ENCODE measurements at places on chromosomes 5 and 9.

DNA sequence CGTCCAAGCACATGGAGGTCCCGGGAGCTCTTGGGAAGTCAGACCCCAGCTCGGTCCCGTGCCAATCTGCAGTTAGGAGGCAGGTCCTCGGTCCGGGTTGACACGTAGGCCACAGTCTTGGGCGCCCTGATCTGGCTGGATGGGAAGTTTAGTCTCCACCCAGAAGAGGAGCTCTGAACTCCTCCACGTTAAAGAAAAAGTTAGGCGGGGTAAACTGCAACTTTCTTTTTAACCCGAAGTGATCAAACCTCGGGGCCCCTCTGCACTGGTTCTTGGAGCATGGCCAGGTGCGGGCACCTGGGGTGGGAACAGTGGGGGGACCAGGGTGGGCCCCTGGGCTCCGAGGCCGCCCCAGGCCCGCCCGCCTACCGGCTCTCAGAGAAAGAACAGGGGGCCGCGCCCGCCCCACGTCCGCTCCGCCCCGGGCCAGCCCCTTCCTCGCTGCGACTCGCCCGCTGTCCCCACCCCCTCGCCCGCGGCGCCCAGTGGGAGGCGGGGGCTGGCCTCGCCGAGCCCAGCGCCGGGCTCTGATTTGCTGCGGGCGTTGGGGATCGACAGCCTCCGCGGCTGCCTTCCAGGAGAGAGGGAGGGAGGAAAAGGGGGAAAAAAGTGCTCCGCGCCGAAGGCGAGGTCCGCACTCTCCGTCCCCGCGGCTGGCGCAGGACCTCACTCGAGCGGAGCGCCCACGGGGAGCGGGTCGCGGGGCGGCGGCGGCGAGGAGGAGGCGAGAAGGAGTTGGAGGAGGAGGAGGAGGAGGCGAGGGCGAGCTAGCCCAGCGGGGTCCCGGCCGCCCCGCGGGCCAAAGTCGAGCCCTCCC is at the start of gene COL5A1:
Gene COL5A1, plus strand, starts transcription at position 631 of the 817 bp plus-strand sequence. CDS start 385 bp downstream, outside the sequence.
- H3K36me3 ChIP-seq: no peaks in the 10 kb centered on the region
- H3K4me3 ChIP-seq: peak within 1 kb of the TSS; percentile 66
- no peaks in the 10 kb centered on the region for H3K27me3 ChIP-seq
- H3K4me1 ChIP-seq: peaks cover 23% of the 10 kb centered on the region
- H3K27ac ChIP-seq: peak within 1 kb of the TSS; percentile 90

GRCh38 chr9:93131599-93132286 is 2.3 kb downstream of the NINJ1 start:
- H3K36me3 ChIP-seq: no peaks in the 10 kb centered on the region
- H3K27ac ChIP-seq: peak overlapping the region; percentile 99
- no peak for DNase-seq
- H3K27me3 ChIP-seq: no peaks in the 10 kb centered on the region

DNA sequence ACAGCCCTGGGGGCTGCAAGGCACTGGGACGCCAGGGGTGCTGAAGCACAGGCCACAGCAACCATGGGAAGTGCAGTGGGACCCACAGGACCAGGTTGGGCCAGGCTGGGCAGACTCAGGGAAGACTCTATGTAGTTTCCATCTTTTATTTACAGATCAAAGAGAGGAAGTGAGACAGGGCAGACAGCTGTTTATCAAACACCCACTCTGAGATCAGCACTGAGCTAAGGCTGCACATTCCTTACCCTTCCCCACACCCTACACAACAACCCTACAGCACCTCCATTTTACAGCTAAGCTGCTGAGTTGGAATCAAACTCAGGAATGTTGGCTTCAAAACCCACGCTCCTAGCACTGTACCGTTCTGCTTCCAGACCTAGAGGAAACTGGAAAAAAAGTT is 19.8 kb downstream of the BARHL1 start:
- H3K4me1 ChIP-seq: no peaks in the 10 kb centered on the region
- DNase-seq: no peak
- no peak overlapping the region for H3K27ac ChIP-seq
- no peaks in the 10 kb centered on the region for H3K36me3 ChIP-seq
- H3K27me3 ChIP-seq: no peaks in the 10 kb centered on the region

- H3K27me3 ChIP-seq: no peaks in the 10 kb centered on the region
- H3K36me3 ChIP-seq: no peaks in the 10 kb centered on the region
- H3K4me3 ChIP-seq: no peak overlapping the region
- H3K27ac ChIP-seq: no peak overlapping the region
- no peak for DNase-seq
Observed at GRCh38 chr9:106467113-106467864, 395.7 kb upstream of the ZNF462 start.

DNA sequence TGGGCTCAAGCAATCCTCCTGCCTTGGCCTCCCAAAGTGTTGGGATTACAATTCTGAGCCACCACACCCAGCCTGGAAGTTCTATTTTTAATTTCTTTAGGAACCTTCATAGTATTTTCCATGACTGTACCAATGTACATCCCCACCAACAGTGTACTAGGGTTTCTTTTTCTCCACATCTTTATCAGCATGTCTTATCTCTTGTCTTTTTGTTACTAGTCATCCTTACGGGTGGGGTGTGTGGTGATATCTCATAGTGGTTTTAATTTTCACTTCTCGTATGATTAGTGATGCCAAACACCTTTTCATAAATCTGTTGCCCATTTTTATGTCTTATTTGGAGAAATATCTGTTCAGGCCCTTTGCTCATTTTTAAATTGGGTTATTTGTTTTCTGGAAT is 123.0 kb upstream of the MEF2C start:
- no peaks in the 10 kb centered on the region for H3K36me3 ChIP-seq
- no peak for DNase-seq
- no peaks in the 10 kb centered on the region for H3K27me3 ChIP-seq
- no peak overlapping the region for H3K27ac ChIP-seq

DNA sequence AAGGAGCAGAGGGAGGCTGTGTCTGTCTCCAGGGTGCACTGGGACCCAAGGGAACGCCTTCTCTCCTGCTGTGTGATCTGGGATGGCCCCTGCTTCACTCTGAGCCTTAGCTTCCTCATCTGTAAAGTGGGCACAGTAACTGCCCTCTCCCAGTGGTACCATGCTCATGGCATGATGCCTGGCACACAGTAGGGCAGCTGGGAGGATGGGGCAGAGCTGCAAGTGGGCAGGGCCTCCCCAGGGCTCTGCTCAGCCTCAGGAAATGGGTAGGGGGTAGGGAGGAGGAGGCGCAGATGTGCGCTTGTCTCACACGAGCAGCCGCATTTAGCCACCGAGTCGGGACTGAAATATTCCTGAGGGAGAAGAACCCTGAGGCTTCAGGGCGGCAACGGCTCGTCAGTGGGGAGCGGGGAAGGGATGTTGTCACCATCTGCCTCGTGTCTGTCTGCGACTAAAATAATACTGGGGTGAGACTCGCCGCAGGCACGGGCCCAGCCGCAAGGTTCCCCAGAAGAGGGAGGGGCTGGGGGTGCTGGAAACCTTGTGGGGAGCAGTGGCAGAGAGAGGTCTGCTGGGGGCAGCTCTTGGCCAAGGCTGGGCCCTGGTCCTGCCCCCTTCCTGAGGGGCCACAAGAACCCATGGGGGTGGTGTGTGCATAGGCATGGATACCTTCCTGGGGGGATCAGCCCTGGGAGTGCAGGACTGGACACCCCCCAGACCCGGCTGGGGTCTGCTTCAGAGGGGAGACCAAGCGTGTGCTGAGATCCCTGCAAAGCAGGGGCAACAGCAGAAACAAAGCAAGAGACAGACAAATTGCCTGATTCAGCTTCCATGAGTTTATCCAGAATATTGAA is 55.2 kb upstream of the PSD2 start:
- peaks cover 15% of the 10 kb centered on the region for H3K4me1 ChIP-seq
- no peak for DNase-seq
- no peak overlapping the region for H3K27ac ChIP-seq
- H3K4me3 ChIP-seq: no peak overlapping the region
- no peaks in the 10 kb centered on the region for H3K36me3 ChIP-seq
- no peaks in the 10 kb centered on the region for H3K27me3 ChIP-seq

DNA sequence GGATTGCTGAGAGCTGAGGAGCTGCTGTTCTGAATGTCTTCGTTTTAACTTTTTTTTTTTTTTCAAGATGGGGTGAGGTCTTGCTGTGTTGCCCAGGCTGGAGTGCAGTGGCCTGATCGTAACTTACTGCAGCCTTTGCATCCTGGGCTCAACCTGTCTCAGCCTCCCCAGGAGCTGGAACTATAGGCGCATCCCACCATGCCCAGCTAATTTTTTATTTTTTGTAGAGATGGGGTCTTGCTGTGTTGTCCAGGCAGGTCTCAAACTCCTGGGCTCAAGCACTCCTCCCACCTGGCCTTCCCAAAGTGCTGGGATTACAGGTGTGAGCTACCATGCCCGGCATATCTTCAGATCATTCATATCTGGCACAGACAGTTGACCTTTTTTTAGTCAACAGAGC is 46.5 kb downstream of the TRIO start:
- H3K4me3 ChIP-seq: no peak overlapping the region
- no peak for DNase-seq
- H3K27ac ChIP-seq: peak overlapping the region; percentile 45

- no peak for DNase-seq
- no peak overlapping the region for H3K27ac ChIP-seq
- H3K4me3 ChIP-seq: no peak overlapping the region
- no peaks in the 10 kb centered on the region for H3K27me3 ChIP-seq
- H3K4me1 ChIP-seq: no peaks in the 10 kb centered on the region
Observed at GRCh38 chr5:66675406-66675805, 79.2 kb downstream of the MAST4 start.

GRCh38 chr5:121735618-121736017 is 116.1 kb upstream of the FTMT start:
- H3K27ac ChIP-seq: no peak overlapping the region
- no peak overlapping the region for H3K4me3 ChIP-seq
- no peaks in the 10 kb centered on the region for H3K27me3 ChIP-seq
- no peaks in the 10 kb centered on the region for H3K4me1 ChIP-seq

DNA sequence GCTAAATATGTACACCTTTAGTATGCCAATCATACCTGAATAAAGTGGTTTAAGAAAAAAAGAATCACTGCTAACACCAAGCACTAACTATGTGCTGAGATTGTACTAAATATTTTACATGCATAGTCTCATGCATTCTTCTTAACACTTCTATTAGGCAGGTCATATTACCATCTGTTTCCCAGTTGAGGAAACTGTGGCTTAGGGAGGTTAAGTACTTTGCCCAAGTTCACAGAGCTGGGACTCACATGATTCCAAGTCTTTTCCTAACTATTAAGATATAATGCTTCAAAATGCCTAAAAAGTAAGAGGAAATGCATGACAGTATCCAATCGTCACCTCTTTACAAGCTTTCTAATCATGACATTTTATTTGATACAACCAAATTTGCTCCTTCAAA is 69.2 kb upstream of the PLPP6 start:
- H3K27ac ChIP-seq: no peak overlapping the region
- H3K27me3 ChIP-seq: no peaks in the 10 kb centered on the region
- no peak for DNase-seq

DNA sequence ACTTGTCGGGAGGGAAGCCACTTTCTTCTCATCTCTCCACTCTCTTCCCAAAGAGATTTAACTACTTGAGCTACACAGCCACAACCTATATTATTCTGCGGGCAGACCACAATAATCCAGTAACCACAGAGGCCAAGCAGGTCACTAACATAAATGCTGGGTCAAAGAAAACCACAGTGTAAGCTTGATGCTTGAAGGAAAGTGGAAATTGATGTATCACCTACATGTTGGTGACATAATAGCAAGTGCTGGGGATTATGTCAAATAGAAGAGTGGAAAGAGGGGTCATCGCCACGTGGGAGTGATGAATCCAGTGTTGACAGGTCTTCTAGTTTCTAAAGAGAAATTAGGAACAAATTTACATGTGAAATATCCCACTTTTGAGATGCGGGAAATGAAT is 40.9 kb downstream of the RFK start:
- no peak for DNase-seq
- H3K27me3 ChIP-seq: no peaks in the 10 kb centered on the region
- H3K4me3 ChIP-seq: no peak overlapping the region
- H3K27ac ChIP-seq: no peak overlapping the region

- H3K4me3 ChIP-seq: no peak overlapping the region
- peaks cover 8% of the 10 kb centered on the region for H3K4me1 ChIP-seq
- H3K27me3 ChIP-seq: no peaks in the 10 kb centered on the region
- DNase-seq: no peak
- H3K27ac ChIP-seq: no peak overlapping the region
Observed at GRCh38 chr5:150033334-150033733, 32.8 kb downstream of the HMGXB3 start.

DNA sequence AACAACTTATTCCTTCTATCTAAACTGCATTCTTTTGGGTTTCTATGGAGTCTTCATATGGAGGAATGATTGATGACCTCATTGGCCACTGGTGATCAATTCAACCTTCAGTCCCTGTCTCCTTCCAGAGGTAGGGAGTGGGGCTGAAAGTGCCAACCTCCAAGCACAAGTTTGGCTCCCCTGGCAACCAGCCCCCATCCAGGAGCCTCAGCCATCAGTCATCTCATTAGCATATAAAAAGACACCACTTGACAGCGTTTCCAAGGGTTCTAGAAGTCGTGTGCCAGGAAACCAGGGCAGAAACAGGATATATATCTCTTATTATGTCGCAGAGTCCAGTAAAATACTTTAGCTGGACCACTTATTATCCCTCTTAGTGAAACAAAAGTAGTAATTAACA is 9.8 kb downstream of the SLC31A2 start:
- no peaks in the 10 kb centered on the region for H3K27me3 ChIP-seq
- H3K4me3 ChIP-seq: no peak overlapping the region
- no peaks in the 10 kb centered on the region for H3K4me1 ChIP-seq

GRCh38 chr9:22215521-22215920 is 206.4 kb upstream of the CDKN2B start:
- H3K4me1 ChIP-seq: peaks cover 8% of the 10 kb centered on the region
- H3K4me3 ChIP-seq: no peak overlapping the region
- H3K36me3 ChIP-seq: no peaks in the 10 kb centered on the region
- H3K27me3 ChIP-seq: no peaks in the 10 kb centered on the region
- H3K27ac ChIP-seq: no peak overlapping the region

DNA sequence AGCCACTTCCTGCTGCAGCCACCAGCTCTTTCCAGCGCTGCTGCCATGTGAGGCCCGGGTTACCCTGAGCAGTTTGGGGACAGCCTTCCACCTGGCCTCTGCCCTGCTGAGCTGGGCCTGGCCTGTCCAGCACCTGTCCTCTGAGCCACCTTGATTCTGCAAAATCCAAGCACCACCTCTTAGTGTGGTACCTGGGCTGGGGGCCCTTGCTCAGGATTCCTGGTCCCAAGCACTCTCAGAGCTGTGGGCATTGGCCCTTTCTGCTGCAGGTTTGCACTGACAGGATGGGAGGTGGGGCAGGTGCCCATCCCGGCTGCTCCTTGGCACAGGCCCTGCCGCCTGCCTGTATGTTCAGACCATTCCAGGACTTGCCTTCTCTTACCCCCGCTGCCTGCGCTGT is 309.2 kb upstream of the IRX4 start:
- no peak overlapping the region for H3K27ac ChIP-seq
- H3K27me3 ChIP-seq: no peaks in the 10 kb centered on the region

DNA sequence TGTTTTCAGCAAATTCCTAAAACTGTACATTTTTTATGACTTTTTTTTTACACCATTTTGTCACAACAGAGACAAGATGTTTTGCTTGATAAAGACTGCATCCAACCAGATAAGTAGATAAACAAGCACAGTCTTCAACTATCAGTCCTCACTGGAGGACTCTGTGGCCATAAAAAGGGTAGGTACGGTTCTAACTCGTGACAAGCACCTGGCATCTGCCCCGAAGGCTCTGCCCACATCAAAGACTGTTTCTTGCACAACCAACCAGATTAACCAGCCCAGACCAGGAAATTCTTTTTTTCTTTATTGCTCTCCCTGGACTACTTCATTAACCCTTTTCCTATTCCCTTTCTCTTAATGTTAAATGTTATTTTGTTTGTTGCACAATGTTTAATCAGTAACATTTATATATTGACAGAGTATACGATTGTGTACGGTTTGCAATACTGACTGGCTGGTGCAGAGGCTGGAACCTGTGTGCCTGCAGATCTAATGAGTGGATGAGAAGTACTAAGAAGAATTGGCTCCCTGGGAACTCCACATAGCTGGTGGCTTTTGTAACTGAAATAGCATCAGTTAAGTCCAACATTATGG is 74.1 kb downstream of the SERINC5 start:
- no peak for DNase-seq
- no peak overlapping the region for H3K4me3 ChIP-seq
